Large intestine (tissue), 12 donors: ENCODE measurements at places on chromosomes 1 and 21. TPM values are rescaled to one million over a fixed set of nuclear protein-coding genes. Genes with fewer than 3 reads are reported as not detected.
A peak's percentile ranks its signal among the peaks of the same experiment; 100 is the strongest.

- no peaks in the 10 kb centered on the region for H3K36me3 ChIP-seq
- no peak overlapping the region for H3K27ac ChIP-seq
- peaks cover 3% of the 10 kb centered on the region for H3K27me3 ChIP-seq
- DNase-seq = peak; percentile 57
- peaks cover 10% of the 10 kb centered on the region for H3K4me1 ChIP-seq
These were observed 58.8 kb upstream of the SPATA6 start for GRCh38 chr1:48530727-48531351.

- no peak overlapping the region for H3K27ac ChIP-seq
- no peak overlapping the region for H3K4me3 ChIP-seq
- H3K4me1 ChIP-seq = no peaks in the 10 kb centered on the region
- no peaks in the 10 kb centered on the region for H3K36me3 ChIP-seq
- DNase-seq = no peak
These were observed 10.1 kb upstream of the PHGDH start for GRCh38 chr1:119701659-119702058.

P3R3URF gene
- polyA plus RNA-seq = not detected

TSACC gene
- 0.81 TPM for polyA plus RNA-seq

HSD11B1 gene
- polyA plus RNA-seq = 0.31 TPM

DNA sequence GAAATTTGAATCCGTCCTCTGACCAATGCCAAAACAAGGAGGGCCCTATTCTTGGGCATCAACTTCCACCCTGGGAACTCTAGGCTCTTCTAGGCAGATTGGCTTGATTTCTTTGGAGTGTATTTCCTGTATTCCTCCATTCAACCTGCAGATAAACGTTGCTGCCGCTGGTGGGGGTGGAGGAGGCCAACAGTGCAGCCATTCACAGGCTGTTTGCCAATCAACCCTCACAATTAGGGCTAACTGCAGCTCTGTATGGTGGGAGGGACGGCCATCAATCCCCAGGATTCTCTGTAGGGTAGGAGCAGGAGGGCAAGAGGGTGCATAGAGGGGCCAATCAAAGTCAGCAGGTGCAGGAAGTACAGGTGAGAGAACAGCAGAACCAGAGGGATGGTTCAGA is 273.1 kb upstream of the PROX1 start:
- no peak overlapping the region for H3K4me3 ChIP-seq
- H3K36me3 ChIP-seq = no peaks in the 10 kb centered on the region
- H3K4me1 ChIP-seq = peaks cover 7% of the 10 kb centered on the region
- H3K27me3 ChIP-seq = no peaks in the 10 kb centered on the region
- DNase-seq = peak; percentile 50

RORC gene
- polyA plus RNA-seq = 8.7 TPM

DNA sequence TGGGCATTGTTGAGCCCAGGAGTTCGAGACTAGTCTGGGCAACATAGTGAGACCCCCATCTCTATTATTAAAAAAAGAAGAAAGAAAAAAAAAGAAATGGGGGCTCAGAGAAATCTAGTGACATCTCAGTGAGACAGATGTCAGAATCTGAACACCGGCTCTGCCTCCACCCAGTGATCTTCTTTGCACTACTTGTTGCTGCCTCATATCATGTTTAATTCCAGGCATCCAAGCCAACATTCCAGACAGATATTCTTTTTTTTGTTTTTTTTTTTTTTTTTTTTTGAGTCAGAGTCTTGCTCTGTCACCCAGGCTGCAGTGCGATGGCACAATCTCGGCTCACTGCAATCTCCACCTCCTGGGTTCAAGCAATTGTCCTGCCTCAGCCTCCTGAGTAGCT is 5.0 kb upstream of the ARL8A start:
- H3K27me3 ChIP-seq = no peaks in the 10 kb centered on the region
- H3K36me3 ChIP-seq = no peaks in the 10 kb centered on the region
- H3K4me3 ChIP-seq = no peak overlapping the region
- no peak for DNase-seq
- no peak overlapping the region for H3K27ac ChIP-seq

GRCh38 chr1:62250126-62250726 is 55.6 kb downstream of the L1TD1 start:
- no peak overlapping the region for H3K27ac ChIP-seq
- H3K27me3 ChIP-seq = no peaks in the 10 kb centered on the region
- H3K4me1 ChIP-seq = no peaks in the 10 kb centered on the region
- H3K4me3 ChIP-seq = no peak overlapping the region
- H3K36me3 ChIP-seq = no peaks in the 10 kb centered on the region

DNA sequence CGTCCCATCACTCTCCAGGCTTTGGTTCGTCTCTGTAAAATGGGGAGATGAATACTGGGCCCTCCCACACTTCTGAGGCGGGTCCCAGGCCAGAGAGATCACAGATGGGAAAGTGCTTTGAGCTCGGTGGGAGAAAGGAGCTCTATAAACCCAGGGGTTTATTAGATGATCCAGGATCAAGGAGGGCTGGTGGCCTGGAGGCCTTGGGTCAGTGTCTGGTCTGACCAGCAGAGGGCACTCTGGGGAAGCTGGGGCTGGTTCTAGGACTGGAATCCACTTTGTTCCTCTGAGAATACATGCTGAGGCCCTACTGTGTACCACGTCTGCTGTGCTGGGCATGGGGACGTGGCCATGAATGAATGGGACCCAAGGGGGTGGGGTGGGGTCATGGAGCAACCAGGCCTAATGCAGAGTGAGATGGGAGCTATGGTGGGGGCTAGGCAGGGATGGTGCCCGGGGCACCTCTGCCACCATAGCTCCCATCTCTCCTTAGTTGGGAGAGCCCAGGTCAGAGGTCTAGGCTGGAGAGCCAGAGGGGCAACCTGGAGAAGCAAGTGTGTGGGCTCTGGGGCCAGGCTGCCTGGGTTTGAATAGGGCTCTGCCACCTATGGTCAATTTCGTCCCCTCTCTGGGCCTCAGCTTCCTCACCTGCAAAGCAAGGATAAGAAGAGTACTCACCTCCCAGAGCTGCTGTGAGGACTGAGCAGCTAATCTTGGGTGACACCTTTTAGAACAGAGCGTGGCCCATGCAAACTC is 9.0 kb upstream of the FAM131C start:
- no peaks in the 10 kb centered on the region for H3K36me3 ChIP-seq
- H3K27me3 ChIP-seq = no peaks in the 10 kb centered on the region
- no peak overlapping the region for H3K4me3 ChIP-seq
- no peak overlapping the region for H3K27ac ChIP-seq
- DNase-seq = no peak

DNA sequence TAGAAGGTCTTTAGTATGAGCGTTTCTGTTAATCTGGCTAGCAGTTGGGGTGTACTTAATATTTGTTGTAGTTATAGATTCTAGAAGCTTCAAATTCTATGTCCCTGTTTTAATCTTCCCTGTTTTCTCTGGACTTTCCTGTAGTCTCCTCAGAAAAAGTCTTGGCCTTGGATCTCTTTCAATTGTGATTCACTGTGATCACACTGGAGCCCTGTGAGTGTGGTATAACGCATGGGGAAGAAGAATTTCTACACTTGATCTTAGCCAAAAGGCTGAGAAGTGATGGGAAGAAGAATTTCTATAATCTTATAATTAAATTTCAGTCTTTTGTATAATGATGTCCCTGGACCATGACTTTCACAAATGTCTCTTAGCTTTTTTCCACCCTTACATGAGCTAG is 36.7 kb upstream of the COP1 start:
- no peaks in the 10 kb centered on the region for H3K4me1 ChIP-seq
- H3K27ac ChIP-seq = no peak overlapping the region
- DNase-seq = no peak

DNA sequence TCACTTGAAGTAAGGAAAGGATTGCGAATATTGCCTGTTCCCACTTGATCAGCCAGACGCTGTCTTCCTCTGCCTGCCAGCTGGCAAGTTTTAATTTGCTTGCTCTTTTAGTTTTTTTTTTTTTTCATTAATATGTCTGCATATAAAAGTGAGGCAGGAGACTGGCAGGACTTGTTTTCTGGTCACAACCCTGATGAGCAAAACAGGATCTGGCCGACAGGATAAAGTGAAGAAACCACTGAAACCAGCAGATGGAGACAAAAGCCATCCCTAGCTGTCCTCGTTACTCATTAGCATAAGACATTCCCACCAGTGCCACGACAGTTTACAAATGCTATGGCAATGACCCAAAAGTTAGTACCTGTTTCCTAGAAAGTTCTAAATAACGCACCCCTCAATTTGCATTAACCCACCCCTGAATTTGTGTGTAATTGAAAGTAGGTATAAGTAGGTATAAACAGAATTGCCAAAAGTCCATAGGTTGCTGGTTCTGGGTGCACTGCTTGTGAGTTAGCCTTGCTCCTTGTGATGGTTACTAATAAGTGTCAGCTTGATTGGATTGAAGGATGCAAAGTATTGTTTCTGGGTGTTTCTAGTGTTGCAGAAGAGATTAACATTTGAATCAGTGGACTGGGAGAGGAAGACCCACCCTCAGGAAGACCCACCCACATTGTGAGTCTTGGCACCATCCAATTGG is 60.8 kb downstream of the ZNF684 start:
- H3K4me3 ChIP-seq = no peak overlapping the region
- no peaks in the 10 kb centered on the region for H3K4me1 ChIP-seq
- H3K27ac ChIP-seq = no peak overlapping the region
- H3K36me3 ChIP-seq = no peaks in the 10 kb centered on the region

GRCh38 chr1:232905331-232906034 is 44.9 kb upstream of the NTPCR start:
- H3K27ac ChIP-seq = no peak overlapping the region
- H3K36me3 ChIP-seq = no peaks in the 10 kb centered on the region
- H3K4me3 ChIP-seq = no peak overlapping the region
- H3K27me3 ChIP-seq = no peaks in the 10 kb centered on the region
- no peak for DNase-seq

SMIM1 gene
- polyA plus RNA-seq = 66.0 TPM

- peaks cover 4% of the 10 kb centered on the region for H3K27me3 ChIP-seq
- no peaks in the 10 kb centered on the region for H3K4me1 ChIP-seq
- H3K4me3 ChIP-seq = no peak overlapping the region
- no peak for DNase-seq
- no peaks in the 10 kb centered on the region for H3K36me3 ChIP-seq
These were observed 271.8 kb downstream of the BRINP2 start for GRCh38 chr1:177442584-177442983.

DNA sequence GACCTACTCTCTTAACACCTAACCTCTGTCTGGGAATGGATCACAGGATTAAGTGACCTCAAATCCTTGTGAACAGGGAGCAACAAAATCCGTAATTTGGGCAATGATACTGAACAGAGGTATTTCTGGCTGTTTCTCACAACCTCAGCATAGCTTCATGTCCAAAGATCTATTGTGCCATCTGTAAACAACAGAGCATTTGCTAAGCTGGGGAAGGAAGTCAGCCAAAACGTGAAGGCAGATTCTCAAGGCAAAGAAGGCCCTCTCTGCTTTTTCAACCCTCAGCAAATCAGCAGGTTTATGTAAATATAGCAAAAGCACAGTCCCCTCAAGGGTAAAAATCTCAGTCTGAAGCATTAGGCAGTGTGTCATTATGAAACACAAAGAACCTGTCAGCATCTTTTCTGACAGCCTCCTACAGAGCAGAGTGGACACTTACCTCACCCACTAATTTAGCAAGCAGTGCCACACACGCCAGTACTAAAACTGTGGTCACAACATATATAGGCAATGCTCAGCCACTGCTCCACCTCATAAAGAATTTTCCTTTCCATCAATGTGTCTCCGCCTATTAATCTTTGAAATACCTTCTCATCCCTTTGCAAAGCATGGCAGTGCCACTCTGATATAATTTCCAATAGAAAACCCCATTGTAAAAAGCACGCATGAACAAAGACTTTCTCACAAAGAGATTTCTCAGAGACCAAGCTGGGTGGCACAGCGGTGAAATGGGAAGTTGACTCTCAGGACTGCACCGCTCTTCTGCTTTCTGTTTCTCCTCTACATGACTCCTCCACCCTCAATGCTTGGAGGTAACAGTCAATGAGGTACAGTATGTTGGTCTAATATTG is 188.0 kb downstream of the RERE start:
- H3K4me3 ChIP-seq = no peak overlapping the region
- H3K27ac ChIP-seq = no peak overlapping the region
- DNase-seq = no peak
- H3K27me3 ChIP-seq = no peaks in the 10 kb centered on the region
- peaks cover 3% of the 10 kb centered on the region for H3K36me3 ChIP-seq

DNA sequence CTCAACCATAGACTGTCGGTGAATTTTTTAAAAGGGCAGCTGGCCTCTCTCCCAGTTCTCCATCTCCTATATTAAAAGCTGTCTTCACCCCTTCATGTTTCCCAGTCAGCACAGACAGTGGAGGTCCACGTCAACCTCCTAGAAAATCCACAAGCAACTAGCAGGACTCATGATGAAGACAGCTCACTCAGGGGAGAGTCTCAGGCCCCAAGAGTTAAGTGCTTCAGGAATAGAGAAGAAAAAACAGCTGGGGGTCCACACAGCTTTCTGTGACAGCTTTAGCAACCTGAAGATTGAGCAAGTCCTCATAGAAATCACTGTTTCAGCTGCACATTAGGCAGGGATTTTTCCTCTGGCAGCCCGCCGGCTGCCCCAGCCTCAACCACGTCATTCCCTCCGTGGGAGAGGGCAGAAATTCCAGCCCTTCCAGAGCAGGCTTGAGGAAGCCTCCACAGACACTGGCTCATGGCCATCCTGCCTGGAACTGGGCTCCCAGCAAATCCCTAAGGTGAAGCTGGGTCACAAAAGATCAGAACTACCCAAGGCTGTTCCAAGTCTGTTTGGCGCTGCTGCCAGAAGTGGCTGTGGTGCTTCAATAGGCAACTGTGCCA is 15.2 kb downstream of the GPR161 start:
- H3K36me3 ChIP-seq = no peaks in the 10 kb centered on the region
- H3K4me1 ChIP-seq = peaks cover 15% of the 10 kb centered on the region
- H3K27ac ChIP-seq = no peak overlapping the region
- no peak for DNase-seq
- H3K27me3 ChIP-seq = no peaks in the 10 kb centered on the region

DNA sequence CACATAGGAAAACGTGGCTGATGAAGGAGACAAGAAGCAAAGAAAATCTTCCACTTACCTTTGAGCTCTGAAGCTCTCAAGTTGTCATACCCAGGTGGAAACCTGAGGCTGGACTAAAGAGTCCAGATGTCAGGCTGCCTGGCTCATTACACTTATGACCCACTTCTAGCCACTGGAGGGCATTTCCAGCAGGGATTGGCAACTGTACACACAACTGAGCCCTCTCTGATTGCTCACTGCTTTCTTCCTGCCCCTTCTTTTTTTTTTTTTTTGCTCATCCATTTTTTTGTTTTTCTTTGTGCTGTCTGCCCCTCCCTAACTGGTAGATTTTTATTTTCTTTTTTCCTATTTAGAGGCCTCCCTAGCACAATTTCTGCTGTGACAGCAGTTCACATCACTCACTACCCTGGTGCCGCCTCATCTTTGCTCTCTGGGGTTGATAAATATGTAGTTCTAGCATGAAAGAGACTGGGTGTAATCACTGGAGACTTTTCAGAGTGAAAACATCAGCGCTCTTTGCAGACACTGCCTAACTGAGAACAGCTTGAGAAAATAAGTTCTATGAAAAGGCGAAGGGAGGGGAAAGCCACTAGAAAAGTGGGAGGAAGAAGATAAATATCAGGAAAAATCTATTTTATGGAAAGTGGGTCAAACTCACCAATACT is 334.5 kb downstream of the NUF2 start:
- H3K27ac ChIP-seq = no peak overlapping the region
- DNase-seq = no peak
- no peak overlapping the region for H3K4me3 ChIP-seq
- H3K36me3 ChIP-seq = no peaks in the 10 kb centered on the region

- no peak for DNase-seq
- no peaks in the 10 kb centered on the region for H3K36me3 ChIP-seq
These were observed 8.6 kb downstream of the TNFRSF18 start for GRCh38 chr1:1197551-1198422.

GRCh38 chr1:173257805-173258204 is 50.7 kb upstream of the TNFSF4 start:
- no peaks in the 10 kb centered on the region for H3K4me1 ChIP-seq
- H3K4me3 ChIP-seq = no peak overlapping the region
- H3K36me3 ChIP-seq = no peaks in the 10 kb centered on the region
- no peak overlapping the region for H3K27ac ChIP-seq
